ENCODE measurements at places on chromosomes 11 and 22. TPM values are rescaled to one million over a fixed set of nuclear protein-coding genes. Genes with fewer than 3 reads are reported as not detected.

DNA sequence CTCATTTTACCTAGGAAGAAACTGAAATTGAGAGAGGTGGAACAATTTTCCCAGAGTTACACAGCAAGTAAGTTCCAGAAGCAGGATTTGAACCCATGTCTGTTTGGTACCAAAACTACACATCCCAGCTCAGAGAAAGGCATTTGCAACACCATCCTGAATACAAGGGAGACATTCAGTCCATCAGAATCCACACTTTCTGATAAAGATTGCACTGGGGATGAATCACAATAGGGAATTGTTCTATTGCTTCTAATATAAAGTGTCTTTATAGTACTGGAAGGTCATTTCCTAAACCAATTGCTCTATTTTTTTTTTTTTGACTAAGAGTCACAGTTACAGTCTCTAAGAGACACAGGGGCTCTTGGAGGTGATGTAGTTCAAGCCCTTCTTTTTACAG is 208.1 kb upstream of the CADM1 start:
- H3K4me3 ChIP-seq: no peak overlapping the region
- DNase-seq: no peak
- no peak overlapping the region for H3K27ac ChIP-seq

The GGTLC2 gene
- polyA plus RNA-seq: not detected

The OR10D3 gene
- polyA plus RNA-seq: not detected

DNA sequence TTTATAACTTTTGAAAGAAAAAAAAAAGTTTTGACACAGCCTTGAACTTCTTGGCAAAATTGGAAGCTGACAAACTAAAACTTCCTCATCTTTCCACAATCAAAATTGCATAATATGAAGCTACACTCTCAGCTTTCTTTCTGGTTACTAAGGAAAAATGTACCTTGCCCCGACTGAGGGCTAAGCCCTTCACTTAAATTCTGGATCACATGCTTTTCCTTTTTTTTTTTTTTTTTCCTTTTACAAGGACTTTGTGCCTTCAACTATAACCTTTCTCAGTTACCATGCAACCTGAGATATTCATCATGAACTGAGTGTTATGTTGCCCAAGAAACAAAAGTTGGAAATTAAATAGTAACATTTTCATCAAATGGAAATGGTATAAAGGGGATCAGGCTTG is 188.5 kb upstream of the CARD18 start:
- no peaks in the 10 kb centered on the region for H3K4me1 ChIP-seq
- H3K27me3 ChIP-seq: no peaks in the 10 kb centered on the region
- DNase-seq: no peak
- H3K36me3 ChIP-seq: no peaks in the 10 kb centered on the region
- H3K27ac ChIP-seq: no peak overlapping the region

DNA sequence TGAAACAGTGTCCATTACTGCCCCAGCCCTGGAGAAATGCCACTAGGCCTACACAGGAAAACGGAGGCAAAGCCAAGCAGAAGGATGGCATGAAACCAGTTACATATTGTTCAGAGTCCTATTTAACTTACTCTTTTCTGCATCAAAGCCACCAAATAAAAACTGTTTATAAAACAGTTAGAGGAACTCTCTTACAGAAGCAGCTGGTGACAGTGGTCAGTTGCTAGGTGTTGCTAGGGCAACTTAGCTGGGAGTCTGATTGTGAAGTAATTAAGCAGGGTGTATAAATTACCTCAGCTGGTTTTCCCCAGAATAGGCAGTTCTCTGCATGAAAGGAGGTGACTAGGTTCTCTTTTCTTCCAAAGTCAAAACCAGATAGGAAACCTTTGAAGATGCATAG is 115.6 kb upstream of the ZBED5 start:
- H3K27me3 ChIP-seq: no peaks in the 10 kb centered on the region
- peaks cover 43% of the 10 kb centered on the region for H3K4me1 ChIP-seq
- H3K4me3 ChIP-seq: no peak overlapping the region
- H3K36me3 ChIP-seq: no peaks in the 10 kb centered on the region
- DNase-seq: no peak

The IL18 gene
- 114 TPM for polyA plus RNA-seq

Measured in sigmoid colon (tissue), 7 donors.